ENCODE measurements at places on chromosomes 7 and 10.

DNA sequence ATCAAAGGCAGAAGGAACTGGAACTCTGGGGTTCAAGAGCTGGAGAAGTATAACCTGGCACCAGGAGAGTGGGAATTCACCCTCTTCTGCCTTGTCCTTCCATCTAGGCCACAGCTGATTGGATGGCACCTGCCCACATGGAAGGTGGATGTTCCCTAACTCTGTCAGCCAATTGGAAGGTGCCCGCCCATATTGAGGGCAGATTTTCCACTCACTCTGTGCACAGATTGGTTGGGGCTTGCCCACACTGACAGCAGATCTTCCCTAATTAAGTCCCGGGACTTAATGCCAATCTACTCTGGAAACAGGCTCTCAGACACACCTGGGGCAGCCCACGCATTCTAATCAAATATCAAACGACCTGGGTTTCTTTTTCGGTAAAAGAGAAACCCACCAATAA, 1142.3 kb upstream of the CELF2 start:
- DNase-seq = no peak

- DNase-seq = no peak
These were observed 58.4 kb downstream of the C10orf105 start for GRCh38 chr10:71661060-71661622.

GRCh38 chr7:155365146-155365874, 67.6 kb downstream of the INSIG1 start:
- DNase-seq = no peak

GRCh38 chr10:63896992-63897391, 375.8 kb downstream of the REEP3 start:
- DNase-seq = no peak

DNA sequence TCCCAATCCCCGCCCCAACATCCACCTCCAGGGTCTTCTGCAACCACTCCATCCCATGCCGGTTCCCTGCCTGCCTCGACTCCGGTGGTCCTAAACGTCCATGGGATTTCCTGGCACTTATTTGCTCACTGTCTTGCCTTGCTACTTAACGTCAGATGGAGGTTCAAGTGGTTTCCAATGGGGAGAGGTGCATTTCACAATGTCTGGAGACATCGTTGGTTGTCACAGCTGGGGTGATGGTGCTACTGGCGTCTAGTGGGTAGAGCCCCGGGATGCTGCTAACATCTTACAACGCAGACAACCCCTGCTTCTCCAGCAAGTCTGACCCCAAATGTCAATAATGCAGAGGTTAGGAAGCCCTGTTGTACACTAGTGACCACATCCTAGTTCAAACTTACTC, 82.9 kb upstream of the ANLN start:
- DNase-seq = no peak

- DNase-seq = no peak
These were observed 1.1 kb downstream of the ZNF511 start for GRCh38 chr10:133309720-133310398.

DNA sequence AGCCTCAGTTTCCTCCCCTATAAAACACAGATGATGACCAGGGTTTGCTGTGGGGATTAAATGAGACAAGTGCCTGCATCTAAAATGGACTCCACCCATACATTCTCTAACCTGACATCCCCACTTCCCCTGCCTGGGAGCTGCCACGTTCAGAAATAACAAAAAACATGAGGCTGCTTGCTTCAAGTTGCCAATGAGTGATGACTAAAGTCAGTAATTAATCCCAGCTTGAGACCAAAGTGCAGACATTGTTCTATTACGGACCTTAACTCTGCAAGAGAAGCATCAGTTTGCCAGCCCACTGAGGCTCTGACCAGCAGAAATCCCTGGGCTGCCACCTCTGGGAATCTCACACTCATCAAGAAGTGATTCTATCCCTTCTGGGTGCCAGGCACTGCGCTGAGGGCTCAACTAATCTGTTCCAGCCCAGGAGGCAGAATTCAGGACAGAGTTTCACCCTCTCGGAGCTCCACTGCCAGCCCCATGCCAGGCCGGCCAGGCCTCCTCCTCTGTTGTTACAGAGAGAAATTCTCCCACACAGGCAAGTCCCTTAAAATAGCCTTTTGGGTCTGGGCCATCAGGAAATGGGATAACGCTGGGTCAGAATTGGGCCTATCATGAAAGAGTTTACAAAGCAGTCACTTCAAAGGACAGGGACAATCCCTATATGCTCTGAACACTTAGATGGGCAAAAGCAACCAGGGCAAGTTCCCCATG, 11.4 kb downstream of the SH3PXD2A start:
- no peak for DNase-seq

GRCh38 chr10:3427347-3427746, 254.8 kb upstream of the PITRM1 start:
- DNase-seq = no peak

GRCh38 chr7:44099669-44100068, 4.5 kb upstream of the AEBP1 start:
- no peak for DNase-seq

GRCh38 chr7:126690848-126691751, 561.6 kb downstream of the GRM8 start:
- no peak for DNase-seq

DNA sequence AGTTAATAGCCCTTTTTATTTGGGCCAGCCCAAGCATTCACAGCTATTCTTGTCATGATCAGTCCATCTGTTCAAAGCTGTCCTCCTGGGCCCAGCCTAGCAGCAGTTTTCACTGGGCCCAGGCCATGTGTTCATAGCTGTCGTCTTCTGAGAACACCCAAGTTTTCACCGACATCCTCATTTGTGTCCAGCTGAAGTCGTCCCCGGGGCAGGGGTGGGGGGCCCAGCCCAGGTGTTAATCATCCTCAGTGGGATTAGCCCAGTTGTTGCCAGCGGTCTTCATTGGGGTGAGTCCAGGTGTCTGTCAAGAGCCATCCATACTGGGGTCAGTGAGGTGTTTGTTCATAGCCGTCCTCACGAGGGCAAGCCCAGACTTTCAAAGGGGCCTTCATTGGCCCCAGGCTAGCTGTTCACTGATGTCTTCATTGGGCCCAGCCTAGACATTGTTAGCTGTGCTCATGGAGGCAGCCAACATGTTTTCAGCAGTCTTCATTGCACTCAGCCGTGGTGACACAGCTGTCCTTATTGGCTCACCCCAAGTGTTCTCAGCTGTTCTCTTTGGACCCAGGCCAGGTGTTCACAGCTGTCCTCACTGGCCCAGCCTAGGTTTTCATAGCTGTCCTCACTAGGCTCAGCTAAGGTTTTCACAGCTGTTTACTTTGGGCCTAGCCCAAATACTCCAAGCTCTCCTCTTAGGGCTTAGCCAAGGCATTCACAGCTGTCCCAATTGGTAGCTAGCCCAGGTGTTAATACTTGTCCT, 10.0 kb downstream of the FRG2B start:
- DNase-seq = no peak

GRCh38 chr10:27680006-27680557, 65.5 kb downstream of the MKX start:
- no peak for DNase-seq

GRCh38 chr7:36115448-36116321, 37.4 kb upstream of the EEPD1 start:
- peak; percentile 100 for DNase-seq

Measured in RCC 7860 (cell line).